ENCODE measurements at places on chromosomes 3 and 15.

DNA sequence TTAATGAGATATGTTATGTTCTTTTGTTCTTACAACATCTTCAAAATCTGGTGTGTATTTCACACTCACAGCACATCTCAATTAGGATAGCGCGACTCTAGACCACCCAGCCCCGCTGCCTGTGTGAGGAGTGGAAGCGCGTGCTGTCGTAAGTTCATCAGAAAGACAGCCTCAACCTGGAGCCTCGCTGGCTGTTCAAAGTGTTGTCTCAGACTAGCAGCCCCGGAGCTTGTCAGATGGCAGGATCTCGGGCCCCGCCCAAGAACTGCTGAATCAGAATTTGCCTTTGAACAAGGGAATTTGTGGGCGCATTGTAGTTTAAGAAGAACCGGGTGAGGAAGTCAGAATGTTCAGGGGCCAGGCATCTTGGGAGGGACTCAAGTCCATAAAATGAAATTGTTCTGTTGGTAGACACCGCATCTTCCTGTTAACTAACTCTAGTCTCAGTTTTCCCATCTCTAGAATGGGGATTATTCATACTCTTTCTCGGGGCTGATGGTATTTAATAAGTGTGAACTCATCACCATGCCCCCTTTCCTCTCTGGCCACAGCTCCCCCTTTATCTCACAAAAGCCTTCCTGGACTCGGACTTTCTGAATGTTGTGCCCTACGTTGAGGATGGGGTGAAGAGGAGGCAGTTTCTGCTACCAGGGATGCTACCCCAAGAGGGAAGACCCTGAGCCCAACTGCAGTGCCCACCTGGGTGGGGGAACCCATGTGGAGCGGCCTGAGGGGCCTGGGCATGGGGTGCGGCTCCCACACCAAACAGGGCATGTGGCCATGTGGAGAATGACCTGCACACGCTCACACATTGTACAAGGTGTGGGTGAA, 40.4 kb downstream of the BHLHE40 start:
- DNase-seq, result peak; percentile 92

- no peak for DNase-seq
Observed at GRCh38 chr15:32994810-32995424, 199.6 kb downstream of the FMN1 start.

- DNase-seq, result no peak
Observed at GRCh38 chr15:76935620-76936019, 4.1 kb downstream of the RCN2 start.

DNA sequence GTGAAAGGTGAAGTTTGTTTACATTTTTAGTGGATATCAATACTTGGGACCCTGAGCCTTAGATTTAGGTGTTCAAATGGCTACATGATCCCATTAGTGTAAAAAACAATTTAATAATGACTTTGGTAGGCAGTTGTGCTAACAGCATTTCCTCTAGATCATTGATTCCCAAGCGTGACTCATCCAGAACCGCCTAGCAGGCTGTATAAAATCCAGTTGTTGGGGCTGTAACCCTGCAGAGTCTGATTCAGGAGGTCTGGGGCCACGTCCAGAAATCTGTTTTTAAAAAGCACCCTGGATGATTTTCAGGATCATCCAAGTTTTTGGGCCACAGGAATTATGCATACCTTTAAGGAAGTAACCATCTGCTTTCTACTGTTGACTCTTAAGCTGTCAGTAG, 156.4 kb downstream of the TP63 start:
- DNase-seq, result no peak

DNA sequence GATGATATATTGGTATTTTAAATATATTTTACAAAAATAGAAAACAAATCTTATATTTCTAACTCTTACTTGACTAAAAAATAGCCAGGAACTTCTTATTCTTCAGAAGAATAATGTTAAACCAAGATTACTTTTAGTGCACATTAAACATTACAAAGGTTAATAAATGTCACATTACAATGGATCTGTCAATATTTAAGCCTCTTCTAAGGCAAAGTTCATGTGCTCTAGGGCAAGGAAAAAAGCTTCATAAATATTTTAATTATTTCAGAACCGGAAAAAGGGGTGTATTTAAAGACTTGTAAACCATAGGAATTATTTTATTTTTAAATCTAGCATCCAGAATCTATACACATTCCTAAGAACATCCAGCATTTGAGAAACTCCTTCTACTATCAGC, 166.9 kb upstream of the ROBO2 start:
- no peak for DNase-seq

- DNase-seq, result no peak
Observed at GRCh38 chr3:159787794-159788205, 200.8 kb upstream of the IL12A start.

DNA sequence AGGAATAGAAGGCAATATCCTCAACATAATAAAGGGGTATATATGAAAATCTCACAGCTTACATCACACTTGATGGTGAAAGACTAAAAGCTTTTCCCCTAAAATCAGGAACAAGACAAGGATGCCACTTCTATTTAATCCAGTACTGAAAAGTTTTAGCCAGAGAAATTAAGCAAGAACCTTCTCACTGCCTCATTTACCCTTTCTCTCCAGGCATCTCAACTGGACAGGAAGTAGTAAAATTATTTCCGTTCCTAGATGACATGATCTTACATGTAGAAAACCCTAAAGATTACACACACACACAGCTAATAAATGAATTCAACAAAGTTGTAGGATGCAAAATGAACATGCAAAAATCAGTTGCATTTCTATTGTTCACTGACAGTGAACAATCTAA, 11.2 kb downstream of the SCAP start:
- DNase-seq, result no peak

- DNase-seq, result no peak
Observed at GRCh38 chr15:98455904-98456303, 192.4 kb upstream of the IGF1R start.

DNA sequence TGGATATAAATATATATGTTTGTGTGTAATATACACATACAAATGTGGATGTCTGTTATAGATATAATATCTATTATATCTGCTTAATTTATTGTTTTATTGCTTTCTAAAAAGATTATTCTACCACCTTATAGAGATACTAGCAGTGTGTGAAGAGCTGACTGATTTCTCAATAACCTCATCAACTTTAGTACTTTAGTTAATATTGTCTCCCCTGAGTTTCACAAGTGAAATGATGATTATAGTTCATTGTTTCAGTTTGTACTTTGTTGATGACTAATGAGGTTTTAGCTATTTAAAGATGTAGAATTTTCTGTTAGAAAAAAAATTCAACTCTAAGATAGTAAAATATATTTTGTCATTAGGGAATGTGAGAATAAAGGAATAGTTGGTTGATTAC, 11.4 kb downstream of the RSRC1 start:
- no peak for DNase-seq

DNA sequence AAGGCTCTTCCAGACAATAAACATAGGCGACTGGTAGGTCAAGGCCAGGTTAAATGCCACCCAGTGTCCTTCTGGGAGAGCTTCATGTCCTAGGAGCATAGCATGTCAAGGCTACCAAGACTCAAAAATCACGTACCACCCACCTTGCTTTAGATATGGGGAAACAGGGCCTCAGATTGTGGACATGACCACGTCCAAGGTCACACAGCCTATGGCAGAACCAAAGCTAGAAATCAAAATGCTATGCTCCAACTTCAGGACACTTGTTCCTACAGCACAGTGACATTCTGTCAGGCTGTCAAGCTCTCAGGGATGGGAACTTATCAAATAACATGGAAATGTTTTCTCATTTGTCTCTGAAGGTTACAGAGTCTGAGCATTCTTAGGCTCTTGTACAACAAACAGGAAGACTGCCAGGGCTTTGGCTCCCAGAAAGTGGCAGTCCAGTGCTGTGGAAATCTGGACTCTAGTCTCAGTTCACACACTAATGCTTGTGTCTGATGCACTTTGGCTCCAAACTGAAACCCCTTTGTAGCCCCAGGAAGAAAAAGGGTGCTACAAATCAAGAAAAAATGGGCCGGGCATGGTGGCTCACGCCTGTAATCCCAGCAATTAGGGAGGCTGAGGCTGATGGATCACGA, 170.4 kb upstream of the LPP start:
- no peak for DNase-seq

DNA sequence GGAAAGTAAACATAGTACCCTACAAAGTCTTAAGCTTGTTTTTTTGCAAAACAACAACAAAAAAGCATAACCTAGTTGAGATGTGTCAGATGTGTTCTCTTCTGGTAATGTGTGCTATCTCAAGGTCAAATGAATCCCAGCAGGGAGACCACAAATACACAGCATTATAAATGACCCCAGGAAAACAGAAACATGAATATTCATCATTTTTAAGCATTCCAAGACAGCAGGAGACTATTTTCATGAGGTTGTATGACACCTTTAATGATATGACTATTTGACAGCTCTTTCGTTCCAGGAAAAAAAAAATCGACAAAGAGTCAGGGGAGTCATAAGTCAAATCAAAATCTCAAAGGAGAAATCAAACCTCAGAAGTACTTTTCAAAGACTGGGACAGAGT, 62.7 kb upstream of the CBLB start:
- no peak for DNase-seq

All from bone marrow (tissue), 2 donors.